Activated CD4-positive, alpha-beta T cell treated with anti-CD3 and anti-CD28 coated beads, Interleukin-2, amount 10 ng/mL, durations not matched to agents 7 days and 5 days (primary cell): ENCODE measurements at places on chromosomes 5 and 9.

DNA sequence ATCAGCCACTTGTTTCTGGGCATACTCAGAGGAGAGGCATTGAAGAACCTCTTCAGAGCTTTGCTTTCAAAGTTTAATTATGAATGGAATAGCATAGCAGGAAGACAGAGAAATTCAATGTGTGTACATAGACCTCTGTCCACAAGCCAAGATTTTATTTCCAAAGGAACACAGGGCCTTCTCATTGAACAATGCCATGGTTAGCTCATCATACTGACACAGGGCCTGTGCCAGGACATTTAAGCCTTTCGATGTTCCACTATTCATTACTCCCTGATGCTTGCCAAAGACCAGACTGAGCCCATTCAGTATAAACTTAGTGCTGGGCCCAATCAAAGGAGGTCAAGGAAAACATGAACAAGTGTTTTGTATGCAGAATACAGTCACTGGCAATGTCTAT lies 280.8 kb downstream of the FBXL17 start:
- DNase-seq = no peak

DNA sequence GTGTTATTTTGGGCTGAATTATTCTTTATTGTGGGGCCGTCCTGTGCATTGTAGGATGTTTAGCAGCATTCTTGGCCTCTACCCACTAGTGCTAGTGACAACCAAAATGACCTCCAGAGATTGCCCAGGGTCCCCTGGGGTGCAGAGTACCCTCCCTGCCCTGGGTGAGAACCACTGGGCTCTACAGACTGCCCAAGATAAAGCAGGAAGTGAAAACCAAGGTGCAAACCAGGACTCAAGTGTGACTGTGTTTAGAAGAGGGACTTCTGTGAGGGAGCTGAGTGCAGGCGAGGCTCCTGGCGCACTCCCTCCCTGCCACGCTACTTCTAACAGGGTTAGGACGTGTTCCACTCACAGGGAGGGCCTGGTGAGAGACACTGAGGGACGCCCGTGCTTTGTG lies 41.6 kb downstream of the USP20 start:
- DNase-seq = no peak

GRCh38 chr5:180141068-180141660 lies 67.8 kb downstream of the RASGEF1C start:
- DNase-seq = no peak

GRCh38 chr5:172110921-172111851 lies 76.8 kb downstream of the STK10 start:
- DNase-seq = peak; percentile 83
